GM23248 (cell line): ENCODE measurements at places on chromosomes 11 and 22. TPM values are rescaled to one million over a fixed set of nuclear protein-coding genes. Genes with fewer than 3 reads are reported as not detected.
A peak's percentile ranks its signal among the peaks of the same experiment; 100 is the strongest.

MOV10L1 gene
- total RNA-seq = not detected in 2 replicates

NUCB2 gene
- 71.5 and 95.0 TPM in 2 replicates for total RNA-seq

OR5P2 gene
- total RNA-seq = not detected in 2 replicates

B4GALNT4 gene
- 16.5 and 24.7 TPM in 2 replicates for total RNA-seq

KRTAP5-2 gene
- total RNA-seq = not detected in 2 replicates

MPEG1 gene
- total RNA-seq = not detected in 2 replicates

GRCh38 chr11:110438017-110438416, 8.3 kb downstream of the FDX1 start:
- no peak overlapping the region for H3K4me3 ChIP-seq
- H3K27me3 ChIP-seq = no peaks in the 10 kb centered on the region
- no peak for DNase-seq
- H3K4me1 ChIP-seq = peaks cover 10% of the 10 kb centered on the region; the same call in 1 of the 2 replicates

- no peaks in the 10 kb centered on the region for H3K4me1 ChIP-seq
- no peak for DNase-seq
- peaks cover 56% of the 10 kb centered on the region for H3K27me3 ChIP-seq
- no peak overlapping the region for H3K4me3 ChIP-seq
- no peak overlapping the region for H3K27ac ChIP-seq
Measured at GRCh38 chr11:114179234-114179941, 116.8 kb upstream of the NNMT start.

GRCh38 chr11:74147199-74147929, 23.4 kb downstream of the C2CD3 start:
- H3K36me3 ChIP-seq = no peaks in the 10 kb centered on the region
- H3K27me3 ChIP-seq = no peaks in the 10 kb centered on the region
- DNase-seq = peak; percentile 9

DNA sequence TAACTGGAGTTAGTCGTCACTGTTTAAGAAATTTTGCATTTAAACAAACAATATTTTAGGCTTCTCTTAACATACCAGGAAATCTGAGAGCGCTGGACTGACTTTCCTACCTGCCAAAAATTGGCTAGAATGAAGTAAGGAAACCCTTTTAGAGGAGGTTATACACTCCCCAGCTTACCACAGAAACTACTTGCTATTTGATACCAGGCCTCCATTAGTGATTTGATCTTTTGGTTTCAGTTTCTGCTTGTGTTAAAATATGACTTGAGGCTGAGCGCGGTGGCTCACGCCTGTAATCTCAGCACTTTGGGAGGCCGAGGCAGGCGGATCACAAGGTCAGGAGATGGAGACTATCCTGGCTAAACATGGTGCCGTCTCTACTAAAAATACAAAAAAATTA, 419.9 kb downstream of the LRRC4C start:
- H3K27ac ChIP-seq = no peak overlapping the region
- no peak overlapping the region for H3K4me3 ChIP-seq
- DNase-seq = no peak
- no peaks in the 10 kb centered on the region for H3K36me3 ChIP-seq

DNA sequence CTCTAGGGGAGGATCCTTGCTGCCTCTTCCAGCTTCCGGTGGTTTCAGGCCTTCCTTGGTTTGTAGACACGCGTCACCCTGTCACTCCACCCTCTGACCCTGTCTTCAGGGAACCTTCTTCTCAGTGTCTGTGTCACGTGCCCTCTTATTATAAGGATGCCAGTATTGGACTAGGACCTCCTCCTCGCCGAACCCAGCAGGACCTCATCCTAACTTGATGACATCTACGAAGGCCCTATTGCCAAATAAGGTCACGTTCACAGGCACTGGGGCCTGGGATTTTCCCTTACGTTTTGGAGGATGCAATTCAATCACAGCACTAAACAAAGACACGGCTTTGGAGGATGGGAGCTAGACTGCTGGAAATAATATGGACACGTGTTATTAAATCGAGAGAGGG, 408.7 kb downstream of the BRD1 start:
- H3K27me3 ChIP-seq = no peaks in the 10 kb centered on the region
- H3K4me3 ChIP-seq = no peak overlapping the region
- no peaks in the 10 kb centered on the region for H3K4me1 ChIP-seq
- H3K27ac ChIP-seq = no peak overlapping the region
- no peak for DNase-seq

- DNase-seq = no peak
- H3K27me3 ChIP-seq = peaks cover 44% of the 10 kb centered on the region
- no peaks in the 10 kb centered on the region for H3K4me1 ChIP-seq
Measured at GRCh38 chr22:42432020-42432596, at the start of gene NFAM1. TSS of gene NFAM1 (minus strand) at chr22:42432403. CDS start at chr22:42432357, 46 bp downstream.

DNA sequence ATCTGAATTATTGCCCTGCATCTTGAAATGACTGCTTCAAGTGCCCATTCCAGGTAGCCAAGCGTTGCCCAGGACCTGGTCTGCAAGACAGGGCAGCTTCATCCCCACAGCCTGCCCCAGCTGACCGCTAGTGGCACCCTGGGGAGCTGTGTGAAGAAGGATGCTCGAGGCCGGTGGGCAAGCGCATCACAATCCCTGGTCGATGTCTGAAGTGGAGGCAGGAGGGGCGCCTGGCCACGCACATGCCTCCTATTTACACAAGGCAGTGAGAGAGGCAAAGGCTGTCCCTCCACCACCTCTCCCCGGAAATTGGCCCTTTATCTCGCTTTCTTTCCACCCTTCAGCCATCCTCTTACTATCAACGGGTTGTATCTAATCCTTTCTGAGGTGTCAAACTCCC, 28.1 kb upstream of the PHF21A start:
- H3K36me3 ChIP-seq = no peaks in the 10 kb centered on the region
- no peak for DNase-seq
- H3K4me3 ChIP-seq = no peak overlapping the region
- no peak overlapping the region for H3K27ac ChIP-seq
- H3K4me1 ChIP-seq = no peaks in the 10 kb centered on the region
- no peaks in the 10 kb centered on the region for H3K27me3 ChIP-seq

GRCh38 chr11:95913830-95914615, 9.9 kb downstream of the MTMR2 start:
- peak overlapping the region; percentile 19 for H3K4me3 ChIP-seq
- peaks cover 32% of the 10 kb centered on the region for H3K4me1 ChIP-seq
- peak; percentile 34 for DNase-seq
- H3K27me3 ChIP-seq = no peaks in the 10 kb centered on the region
- H3K36me3 ChIP-seq = 0 out of 2 replicates have a peak, but pooled peaks cover 7% of the 10 kb centered on the region

- H3K4me3 ChIP-seq = no peak overlapping the region
- no peak overlapping the region for H3K27ac ChIP-seq
- DNase-seq = no peak
- no peaks in the 10 kb centered on the region for H3K4me1 ChIP-seq
- H3K36me3 ChIP-seq = no peaks in the 10 kb centered on the region
Measured at GRCh38 chr11:127383026-127383425, 382.5 kb upstream of the KIRREL3 start.

GRCh38 chr22:48961705-48962104, 866.0 kb downstream of the BRD1 start:
- no peaks in the 10 kb centered on the region for H3K27me3 ChIP-seq
- no peak overlapping the region for H3K27ac ChIP-seq
- no peaks in the 10 kb centered on the region for H3K4me1 ChIP-seq
- H3K4me3 ChIP-seq = no peak overlapping the region
- no peak for DNase-seq

DNA sequence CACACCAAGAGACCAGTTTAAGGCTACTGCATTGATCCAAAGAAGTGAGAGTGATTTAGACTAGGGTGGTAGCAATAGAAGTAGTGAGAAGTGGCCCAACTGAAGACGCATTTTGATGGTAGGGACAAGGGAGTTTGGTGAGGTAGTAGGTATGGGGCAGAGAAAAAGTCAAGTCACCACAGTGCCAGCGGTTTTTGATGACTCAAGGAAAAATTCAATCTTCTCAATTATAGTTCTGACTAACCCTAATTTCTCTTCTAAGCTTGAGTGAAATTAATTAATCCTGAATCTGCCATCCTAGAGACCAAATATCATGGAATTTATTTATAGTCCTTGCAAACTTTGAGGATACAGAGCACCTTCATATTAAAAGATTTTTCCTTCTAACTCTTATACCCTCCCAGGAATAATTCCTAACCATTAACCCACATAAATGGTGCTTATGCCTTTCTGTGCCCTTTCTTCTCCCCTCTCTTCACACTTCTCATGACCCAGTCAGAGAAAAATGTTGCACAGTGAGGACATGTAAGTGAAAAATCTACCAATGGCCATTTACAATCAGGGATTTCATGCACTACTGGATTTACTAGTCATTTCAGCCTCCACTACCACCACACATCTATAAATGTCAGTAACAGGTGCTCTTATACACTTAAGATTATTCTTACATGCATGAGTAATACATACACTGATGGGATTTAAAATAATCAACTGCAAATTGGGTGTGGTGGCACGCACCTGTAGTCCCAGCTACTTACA, 45.9 kb upstream of the ARHGAP32 start:
- no peak overlapping the region for H3K4me3 ChIP-seq
- no peaks in the 10 kb centered on the region for H3K27me3 ChIP-seq
- DNase-seq = no peak
- H3K27ac ChIP-seq = no peak overlapping the region

GRCh38 chr11:17014321-17014832, at the start of gene PLEKHA7:
TSS of gene PLEKHA7 (minus strand) at chr11:17014414. CDS start at chr11:17014401, 13 bp downstream.
- DNase-seq = peak; percentile 14
- peaks cover 29% of the 10 kb centered on the region for H3K27me3 ChIP-seq
- no peaks in the 10 kb centered on the region for H3K4me1 ChIP-seq
- peak within 1 kb of the TSS; percentile 55 for H3K4me3 ChIP-seq

DNA sequence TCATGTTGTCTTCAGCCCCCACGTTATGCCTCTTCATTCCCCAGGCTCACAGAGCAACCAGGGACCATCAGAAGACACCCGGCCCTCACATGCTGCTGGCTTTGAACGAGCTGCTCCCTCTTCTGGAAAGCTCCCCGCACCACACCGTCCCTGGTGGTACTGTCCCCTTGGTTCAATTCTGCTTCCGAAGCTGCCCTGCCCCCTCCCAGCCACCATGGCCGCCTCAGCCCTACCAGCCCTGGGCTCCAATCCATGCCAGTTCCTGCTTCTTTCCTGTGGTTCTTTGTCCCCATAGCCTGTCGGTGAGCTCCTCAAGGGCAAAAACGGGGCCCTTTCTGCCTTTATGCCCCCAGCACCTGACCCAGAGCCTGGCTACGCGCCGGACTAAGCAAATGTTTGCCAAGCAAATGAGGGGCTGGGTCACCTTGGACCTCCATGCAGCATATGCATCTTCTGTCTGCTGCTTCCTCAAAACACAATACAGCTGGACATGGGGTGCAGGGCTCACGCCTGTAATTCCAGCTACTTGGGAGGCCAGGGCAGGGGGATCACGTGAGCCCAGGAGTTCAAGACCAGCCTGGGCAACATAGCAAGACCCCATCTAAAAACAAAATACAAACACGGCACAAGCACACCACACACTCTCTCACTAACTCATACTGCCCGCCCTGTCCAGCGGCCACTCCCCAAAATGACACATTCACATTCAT, 21.3 kb downstream of the TNKS1BP1 start:
- peaks cover 34% of the 10 kb centered on the region for H3K4me1 ChIP-seq
- H3K36me3 ChIP-seq = peaks cover 54% of the 10 kb centered on the region
- H3K4me3 ChIP-seq = no peak overlapping the region

- no peak overlapping the region for H3K4me3 ChIP-seq
- H3K4me1 ChIP-seq = no peaks in the 10 kb centered on the region
- no peak overlapping the region for H3K27ac ChIP-seq
Measured at GRCh38 chr11:80722629-80723028, 1281.8 kb upstream of the TENM4 start.

GRCh38 chr11:104690241-104690640, 208.0 kb downstream of the CASP12 start:
- no peak overlapping the region for H3K27ac ChIP-seq
- no peaks in the 10 kb centered on the region for H3K4me1 ChIP-seq
- H3K36me3 ChIP-seq = no peaks in the 10 kb centered on the region
- DNase-seq = no peak
- no peaks in the 10 kb centered on the region for H3K27me3 ChIP-seq
- H3K4me3 ChIP-seq = no peak overlapping the region

DNA sequence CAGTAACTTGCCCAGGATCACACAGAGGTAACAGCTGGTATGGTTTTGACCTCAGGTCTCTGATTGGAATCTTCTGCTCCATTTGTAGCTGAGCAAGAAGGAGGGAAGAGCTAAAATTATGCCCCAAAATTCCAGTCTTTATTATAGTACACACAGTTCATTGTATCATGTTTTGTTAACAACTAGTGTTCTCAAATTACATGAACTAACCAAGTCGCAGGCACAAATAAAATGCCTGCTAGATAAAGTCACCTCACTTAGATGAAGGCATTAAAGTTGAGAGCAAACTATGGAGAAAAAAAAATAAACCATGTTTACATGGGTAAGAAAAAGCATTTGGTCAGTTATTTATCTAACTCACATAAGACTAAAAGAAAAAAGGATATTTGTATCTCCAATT, 58.8 kb downstream of the PDGFD start:
- no peaks in the 10 kb centered on the region for H3K36me3 ChIP-seq
- no peak overlapping the region for H3K4me3 ChIP-seq
- no peaks in the 10 kb centered on the region for H3K27me3 ChIP-seq
- peaks cover 20% of the 10 kb centered on the region for H3K4me1 ChIP-seq

DNA sequence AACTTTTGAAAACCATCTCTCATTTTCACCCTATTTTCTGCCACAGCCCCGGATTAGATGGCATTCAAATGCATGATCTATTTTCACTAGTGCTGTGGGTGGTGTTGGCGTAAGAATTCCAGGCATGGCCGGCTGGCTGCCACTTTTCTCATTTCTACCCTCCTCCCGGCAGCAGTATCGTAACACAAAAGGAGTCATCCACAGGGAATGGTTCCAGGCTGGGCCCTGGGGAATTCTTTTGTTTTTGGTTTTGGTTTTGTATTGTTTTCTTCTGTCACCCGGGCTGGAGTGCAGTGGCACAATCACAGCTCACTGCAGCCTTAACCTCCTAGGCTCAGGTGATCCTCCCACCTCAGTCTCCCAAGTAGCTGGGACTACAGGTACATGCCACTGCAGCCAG, 13.8 kb downstream of the JAML start:
- no peaks in the 10 kb centered on the region for H3K36me3 ChIP-seq
- peaks cover 66% of the 10 kb centered on the region for H3K27me3 ChIP-seq
- H3K4me3 ChIP-seq = no peak overlapping the region
- 0 out of 2 replicates have a peak, but pooled peaks cover 6% of the 10 kb centered on the region for H3K4me1 ChIP-seq
- H3K27ac ChIP-seq = no peak overlapping the region

GRCh38 chr11:23078289-23078971, 218.2 kb upstream of the CCDC179 start:
- H3K27me3 ChIP-seq = no peaks in the 10 kb centered on the region
- peak overlapping the region; percentile 10; the same call in 1 of the 2 replicates for H3K4me3 ChIP-seq
- H3K4me1 ChIP-seq = peaks cover 18% of the 10 kb centered on the region
- peak overlapping the region; percentile 1; the same call in 1 of the 2 replicates for H3K27ac ChIP-seq
- no peaks in the 10 kb centered on the region for H3K36me3 ChIP-seq

DNA sequence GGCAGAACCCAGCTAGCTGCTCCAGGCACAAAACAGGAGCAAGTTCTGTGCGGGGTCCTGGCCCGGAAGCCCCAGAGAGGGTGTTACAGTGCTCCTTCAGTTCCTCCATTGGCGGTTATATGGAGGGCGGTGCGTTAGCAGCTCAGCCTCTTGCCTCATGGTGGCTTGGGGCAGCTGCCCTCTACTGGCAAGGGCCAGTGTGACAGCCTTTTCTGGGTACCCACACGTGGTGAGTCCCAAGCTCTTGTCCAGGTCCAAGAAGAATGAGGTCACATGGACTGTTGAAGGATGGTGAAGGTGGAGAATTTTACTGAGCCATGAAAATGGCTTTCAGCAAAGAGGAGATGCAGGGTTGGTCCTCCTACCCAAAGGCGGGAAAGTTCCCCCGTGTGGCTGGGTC, 100.5 kb downstream of the WT1 start:
- H3K4me1 ChIP-seq = no peaks in the 10 kb centered on the region
- no peaks in the 10 kb centered on the region for H3K36me3 ChIP-seq
- no peak overlapping the region for H3K27ac ChIP-seq
- peaks cover 25% of the 10 kb centered on the region for H3K27me3 ChIP-seq
- H3K4me3 ChIP-seq = no peak overlapping the region
